ENCODE measurements at places on chromosomes 7 and 10. TPM values are rescaled to one million over a fixed set of nuclear protein-coding genes. Genes with fewer than 3 reads are reported as not detected.

The TRIM50 gene
- 0.39 TPM for total RNA-seq

The GRM3 gene
- total RNA-seq: not detected

The ARMS2 gene
- 1.2 TPM for total RNA-seq

The DNAH11 gene
- 8.7 TPM for total RNA-seq

The ASZ1 gene
- total RNA-seq: not detected

The PLAU gene
- total RNA-seq: 38.3 TPM

The CYP2C19 gene
- not detected for total RNA-seq

The DOCK1 gene
- total RNA-seq: 55.8 TPM

The SPDYE6 gene
- not detected for total RNA-seq

The IGFBP1 gene
- not detected for total RNA-seq

The CFAP58 gene
- 1.2 TPM for total RNA-seq

The ATP6V0E2 gene
- 27.4 TPM for total RNA-seq

The GATA3 gene
- total RNA-seq: 0.19 TPM

The CD36 gene
- total RNA-seq: 148 TPM

The CRTAC1 gene
- 8.7 TPM for total RNA-seq

The LIPN gene
- total RNA-seq: not detected

The PROSER2 gene
- total RNA-seq: 2.8 TPM

The ODAD2 gene
- 0.39 TPM for total RNA-seq

The PAX4 gene
- not detected for total RNA-seq

The KCND2 gene
- 1.9 TPM for total RNA-seq

The NEBL gene
- 2.1 TPM for total RNA-seq

The KIF11 gene
- total RNA-seq: 0.33 TPM

The FAM25C gene
- total RNA-seq: not detected

The GRB10 gene
- 69.1 TPM for total RNA-seq

The ZNF804B gene
- total RNA-seq: not detected

The GJD4 gene
- total RNA-seq: not detected

The SCIN gene
- 0.32 TPM for total RNA-seq

The BMPER gene
- total RNA-seq: 4.2 TPM

The HECTD2 gene
- 21.3 TPM for total RNA-seq

The AKR1C4 gene
- not detected for total RNA-seq

The TMEM184A gene
- 0.42 TPM for total RNA-seq

The PTPRZ1 gene
- 3.3 TPM for total RNA-seq

The CLDN4 gene
- total RNA-seq: 0.42 TPM

The RAB19 gene
- total RNA-seq: not detected

The ZNF853 gene
- total RNA-seq: 30.3 TPM

The COL1A2 gene
- total RNA-seq: 227 TPM

The ERVW-1 gene
- not detected for total RNA-seq

The GPR22 gene
- total RNA-seq: 0.33 TPM

The DGKI gene
- 0.66 TPM for total RNA-seq

The ITPRID1 gene
- not detected for total RNA-seq

The FAM241B gene
- total RNA-seq: 2.0 TPM

The UPK3BL2 gene
- total RNA-seq: 1.9 TPM

The GCK gene
- 1.2 TPM for total RNA-seq

The SUV39H2 gene
- 3.6 TPM for total RNA-seq

The TCERG1L gene
- not detected for total RNA-seq

The CASP2 gene
- total RNA-seq: 9.6 TPM

Measured in esophagus muscularis mucosa (tissue), 4 donors.